ENCODE measurements at places on chromosomes 7 and 10.

DNA sequence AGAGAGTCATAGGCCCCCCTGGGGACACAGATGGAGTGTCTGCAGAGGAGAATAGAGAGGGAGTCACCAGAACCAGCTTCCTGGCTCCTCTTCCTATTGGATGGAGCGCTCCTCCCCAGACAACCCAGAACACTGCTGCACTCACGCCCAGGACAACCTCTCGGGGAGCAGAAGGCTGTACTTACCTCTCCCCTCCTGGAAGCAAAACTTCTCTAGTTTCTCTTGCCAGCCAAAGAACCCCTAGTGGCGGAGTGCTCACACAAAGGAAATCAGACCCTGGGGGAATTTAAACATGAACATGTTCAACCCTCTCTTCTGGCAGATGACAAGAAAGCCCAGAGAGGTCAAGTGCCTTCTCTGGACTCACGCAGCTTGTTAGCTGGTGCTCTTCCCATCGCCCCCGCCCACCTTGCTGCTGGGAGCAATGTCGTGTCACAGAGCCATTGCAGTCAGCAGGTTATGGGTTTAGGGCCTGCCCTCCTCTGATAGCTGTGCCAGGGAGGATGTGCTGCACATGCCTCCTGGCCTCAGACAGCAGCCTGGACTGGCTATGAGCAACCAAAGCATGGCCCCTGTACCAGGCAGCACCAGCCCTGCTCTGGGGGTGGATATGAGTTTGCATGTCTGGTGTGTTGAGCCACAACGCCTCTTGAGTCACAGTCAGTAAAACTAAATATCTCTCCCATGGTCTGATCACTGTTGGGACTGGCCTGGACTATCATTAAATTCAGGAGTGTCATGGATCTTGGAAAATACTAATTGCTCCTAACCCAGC is 84.4 kb downstream of the SLIT1 start:
- DNase-seq: no peak

DNA sequence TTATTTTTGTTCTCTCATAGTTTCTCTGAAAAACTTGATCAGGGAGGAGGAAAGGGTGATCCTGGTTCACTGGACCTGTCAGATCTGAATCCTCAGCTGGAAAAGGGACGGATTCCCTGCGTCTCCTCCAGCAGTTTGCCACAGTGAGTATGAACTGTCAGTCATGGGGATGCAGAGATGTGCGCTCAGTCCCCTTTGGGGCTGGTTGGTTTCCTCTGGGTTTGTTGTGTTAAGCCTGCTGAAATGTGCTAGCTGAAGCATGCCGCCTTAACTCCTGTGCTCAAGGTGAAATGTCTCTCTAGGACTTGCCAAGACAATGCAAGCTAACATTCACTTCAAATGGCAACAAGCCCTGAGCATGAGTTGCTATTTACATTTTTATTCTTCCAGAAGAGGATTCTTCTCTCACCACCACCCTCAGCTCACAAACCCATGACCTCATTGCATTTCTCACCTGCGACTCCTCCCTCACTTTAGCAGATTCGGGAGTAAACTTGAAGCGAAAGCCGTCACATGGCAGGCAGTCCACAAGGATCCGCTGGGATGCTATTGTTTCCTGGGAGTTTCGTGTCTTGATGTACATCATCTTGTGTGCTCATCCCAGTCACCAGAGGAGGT is 192.9 kb upstream of the FZD8 start:
- DNase-seq: no peak

DNA sequence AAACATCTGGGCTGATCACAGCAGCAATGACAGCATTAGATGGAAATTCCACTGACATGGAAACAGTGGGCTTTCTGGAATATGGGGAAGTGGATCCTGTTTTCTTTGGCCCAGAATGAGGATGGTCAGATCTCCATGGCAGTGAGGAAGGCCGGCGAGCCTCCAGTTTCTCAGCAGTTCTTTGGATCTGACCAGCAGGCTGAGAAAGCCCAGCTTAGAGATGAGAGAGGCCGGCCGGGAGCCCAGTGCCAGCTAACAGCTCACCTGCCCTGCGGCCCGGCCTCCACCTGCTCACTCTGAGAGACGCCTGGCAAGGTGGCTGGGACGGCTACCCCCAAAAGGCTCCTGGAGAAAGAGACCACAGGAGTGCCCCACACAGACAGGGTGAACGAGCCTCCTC is 24.2 kb downstream of the GPER1 start:
- DNase-seq: no peak

- no peak for DNase-seq
These were observed 122.5 kb upstream of the LANCL2 start for GRCh38 chr7:55242613-55243012.

- DNase-seq: peak; percentile 65
These were observed 71.7 kb downstream of the SH3PXD2A start for GRCh38 chr10:103783681-103784080.

- no peak for DNase-seq
These were observed 582.2 kb upstream of the ZWINT start for GRCh38 chr10:56943221-56943755.

DNA sequence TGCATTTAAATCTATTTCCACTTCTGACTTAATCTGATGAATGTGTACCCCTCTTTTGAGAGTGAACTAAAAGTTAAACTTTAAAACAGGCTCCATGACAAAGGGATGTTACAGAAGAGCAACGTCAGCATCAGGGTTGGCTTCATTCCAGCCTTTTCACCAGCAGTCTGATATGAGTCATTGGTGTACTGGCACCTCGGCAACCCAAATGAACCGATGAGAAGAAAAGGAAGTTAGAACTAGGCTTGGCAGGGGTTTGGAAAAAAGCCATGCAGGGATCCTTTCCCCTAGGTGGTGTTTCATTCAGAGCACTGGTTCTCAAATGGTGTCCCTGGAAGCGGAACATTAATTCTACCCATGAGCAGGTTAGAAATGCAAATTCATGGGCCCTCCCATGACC is 53.6 kb downstream of the SEC61G start:
- DNase-seq: peak; percentile 9

- peak; percentile 55 for DNase-seq
These were observed 4.9 kb downstream of the TRIM8 start for GRCh38 chr10:102648889-102649796.

GRCh38 chr7:106472741-106473140 is 188.0 kb upstream of the NAMPT start:
- no peak for DNase-seq

DNA sequence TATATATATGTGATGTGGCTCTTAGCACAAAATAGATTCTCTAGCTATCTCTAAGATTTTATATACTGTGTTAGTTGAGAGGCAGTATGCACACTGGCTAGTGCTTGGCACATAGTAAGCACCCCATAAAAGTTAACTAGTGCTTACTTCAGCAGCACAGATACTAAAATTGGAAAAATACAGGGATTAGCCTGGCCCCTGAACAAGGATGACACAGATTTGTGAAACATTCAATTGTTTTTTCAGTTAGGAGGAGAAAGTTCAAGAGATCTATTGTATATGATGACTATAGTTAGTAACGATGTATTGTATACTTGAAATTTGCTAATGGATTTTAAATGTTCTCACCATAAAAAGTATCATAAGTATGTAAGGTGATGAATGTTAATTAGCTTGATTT is 78.3 kb upstream of the LRRC17 start:
- no peak for DNase-seq

DNA sequence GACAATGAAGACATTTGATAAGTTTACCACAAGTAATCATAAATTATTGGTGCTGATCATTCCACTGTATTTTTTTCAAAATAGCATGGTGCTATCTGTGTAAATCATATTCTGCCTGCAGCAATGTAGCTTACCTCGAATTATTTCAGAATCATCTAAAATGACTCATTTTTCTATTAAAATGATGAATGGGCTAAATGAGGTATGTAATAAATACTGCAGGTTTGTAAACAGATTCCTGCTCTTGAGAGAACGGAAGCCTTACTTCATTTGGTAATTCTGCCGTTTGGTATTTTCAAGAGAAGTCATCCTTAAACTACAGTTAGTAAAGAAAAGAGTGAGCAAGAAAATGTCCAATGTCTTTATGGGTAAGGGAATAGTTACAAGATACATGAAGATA is 115.9 kb downstream of the CHCHD3 start:
- no peak for DNase-seq

DNA sequence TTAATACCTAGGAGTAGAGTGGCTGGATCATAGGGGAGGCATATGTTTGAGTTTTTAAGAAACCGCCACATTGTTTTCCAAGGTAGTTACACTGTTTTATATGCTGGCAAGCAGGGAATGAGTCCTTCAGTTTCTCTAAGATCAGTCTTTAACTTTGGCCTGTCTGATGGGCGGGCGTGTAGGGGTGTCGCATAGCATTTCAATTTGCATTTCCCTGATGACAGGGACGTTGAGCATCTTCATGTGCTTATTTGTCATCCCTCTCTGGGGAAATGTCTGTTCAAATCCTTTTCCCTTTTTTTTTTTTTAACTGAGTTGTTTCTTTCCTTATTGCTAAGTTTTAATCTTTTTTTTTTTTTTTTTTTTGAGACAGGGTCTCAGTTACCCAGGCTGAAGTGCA is 9.8 kb downstream of the MTG1 start:
- DNase-seq: no peak

DNA sequence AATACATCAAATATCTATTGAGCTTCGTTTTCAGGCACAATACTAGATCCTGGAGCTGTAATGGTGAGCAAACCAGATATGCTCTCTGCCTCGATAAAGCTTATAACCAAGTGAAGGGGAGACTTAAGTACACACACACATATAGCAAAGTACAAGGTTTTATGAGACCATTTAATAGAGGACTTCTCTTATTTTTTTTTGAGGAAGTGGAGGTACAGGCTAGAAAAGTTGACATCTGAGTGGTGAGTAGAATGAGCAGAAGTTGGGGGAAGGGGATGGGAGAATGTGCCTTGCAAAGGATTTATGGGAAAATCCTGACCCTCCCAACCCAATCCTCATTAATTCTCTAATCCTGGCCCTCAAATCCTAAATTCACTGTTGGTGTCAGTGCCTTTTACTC is 7.7 kb downstream of the CCDC136 start:
- DNase-seq: no peak

- DNase-seq: no peak
These were observed 5.9 kb upstream of the EBF3 start for GRCh38 chr10:129969911-129970464.

DNA sequence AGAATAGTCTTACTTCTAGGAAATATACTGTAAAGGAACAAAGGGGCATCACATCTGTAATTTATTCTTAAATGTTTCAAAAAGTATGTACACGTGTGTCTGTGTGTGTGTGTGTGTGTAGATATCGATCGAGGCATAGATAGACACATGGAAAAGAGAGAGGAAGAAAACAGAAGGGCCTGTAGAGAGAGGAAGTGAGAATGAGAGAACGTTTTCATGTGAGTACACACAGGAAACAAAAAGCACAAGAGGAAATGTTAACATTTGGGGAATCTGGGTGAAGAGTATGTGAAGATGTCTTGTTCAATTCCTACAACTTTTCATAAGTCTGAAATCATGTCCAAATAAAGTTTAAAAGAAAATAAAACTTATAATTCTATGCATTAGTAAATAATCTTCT is 286.5 kb upstream of the SORCS1 start:
- no peak for DNase-seq

Measured in stomach (tissue), 19 donors.